ENCODE measurements at places on chromosomes 3 and 15. TPM values are rescaled to one million over a fixed set of nuclear protein-coding genes. Genes with fewer than 3 reads are reported as not detected.

The PLA2G4F gene
- total RNA-seq, result not detected

The COL8A1 gene
- 0.08 TPM for total RNA-seq

The ZNF385D gene
- not detected for total RNA-seq

The CTXN2 gene
- total RNA-seq, result not detected

The RASA2 gene
- total RNA-seq, result 39.2 TPM

The FEZF2 gene
- not detected for total RNA-seq

The SUCNR1 gene
- not detected for total RNA-seq

The STXBP5L gene
- not detected for total RNA-seq

GRCh38 chr3:66406831-66407610 lies 93.8 kb downstream of the LRIG1 start:
- DNase-seq, result no peak

DNA sequence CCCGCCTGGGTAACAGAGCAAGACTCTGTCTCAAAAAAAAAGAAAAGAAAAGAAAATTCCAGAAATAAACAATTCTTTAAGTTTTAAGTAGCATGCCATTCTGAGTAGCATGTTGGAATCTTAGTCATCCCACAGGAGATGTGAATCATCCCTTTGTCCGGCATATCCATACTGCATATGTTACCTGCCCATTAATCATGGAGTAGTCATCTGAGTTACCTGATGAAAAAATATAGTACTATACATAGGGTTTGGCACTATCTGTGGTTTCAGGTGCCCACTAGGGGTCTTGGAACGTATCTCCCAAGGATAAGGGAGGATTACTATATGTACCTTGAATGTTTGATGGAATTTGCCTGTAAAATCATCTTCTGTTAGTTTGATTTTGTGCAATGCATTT lies 6.3 kb upstream of the CCR4 start:
- no peak for DNase-seq

DNA sequence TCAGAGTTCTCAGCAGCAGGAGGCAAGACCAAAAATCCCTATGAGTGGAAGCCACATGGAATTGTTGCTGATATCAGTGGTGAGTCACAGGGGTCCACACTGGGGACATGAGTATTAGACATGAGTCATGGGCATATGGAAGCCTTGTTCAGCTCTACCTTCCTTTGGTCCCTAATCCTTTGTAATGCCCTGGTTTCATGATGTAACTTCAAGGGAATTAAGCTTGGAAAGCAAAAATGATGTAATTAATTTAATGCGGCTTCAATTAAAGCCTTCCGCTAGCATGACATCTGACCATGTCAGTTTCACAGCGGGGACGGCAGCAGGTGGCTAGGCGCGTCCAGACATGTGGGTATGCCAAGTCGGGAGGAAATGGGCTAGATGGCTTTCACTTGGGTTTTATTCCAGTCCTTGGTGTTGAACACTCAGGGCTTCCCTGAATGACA lies 176.1 kb upstream of the RGMA start:
- no peak for DNase-seq

DNA sequence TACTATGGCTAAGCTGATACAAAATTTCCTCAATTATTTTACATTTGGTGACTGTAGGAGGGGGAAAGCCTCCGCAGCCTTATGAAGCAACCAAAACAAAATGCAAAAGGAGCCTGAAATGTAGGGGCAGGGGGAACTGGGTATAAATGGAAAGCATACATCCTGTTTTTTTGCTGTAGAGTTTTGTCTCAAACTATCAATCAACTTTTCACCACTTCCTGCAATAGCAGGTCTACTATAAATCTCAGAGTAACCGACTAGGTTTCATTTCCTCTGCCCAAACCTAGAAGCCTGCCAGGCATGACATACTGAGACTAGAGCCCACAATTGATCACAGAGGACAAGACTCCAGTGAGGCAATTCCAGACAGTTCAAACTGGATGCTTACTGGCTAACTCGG lies 91.3 kb downstream of the SHQ1 start:
- DNase-seq, result peak; percentile 38

GRCh38 chr15:63010920-63011693 lies 31.4 kb upstream of the TPM1 start:
- no peak for DNase-seq

GRCh38 chr15:31309893-31310606 lies 16.6 kb upstream of the KLF13 start:
- no peak for DNase-seq

- DNase-seq, result no peak
These were observed 37.5 kb downstream of the SERPINI1 start for GRCh38 chr3:167772992-167773391.

- DNase-seq, result no peak
These were observed 10.3 kb downstream of the CHD2 start for GRCh38 chr15:92910451-92910850.

GRCh38 chr15:101692801-101693598 lies 31.3 kb downstream of the TARS3 start:
- DNase-seq, result no peak

GRCh38 chr15:96959501-96959900 lies 629.0 kb downstream of the NR2F2 start:
- DNase-seq, result no peak

DNA sequence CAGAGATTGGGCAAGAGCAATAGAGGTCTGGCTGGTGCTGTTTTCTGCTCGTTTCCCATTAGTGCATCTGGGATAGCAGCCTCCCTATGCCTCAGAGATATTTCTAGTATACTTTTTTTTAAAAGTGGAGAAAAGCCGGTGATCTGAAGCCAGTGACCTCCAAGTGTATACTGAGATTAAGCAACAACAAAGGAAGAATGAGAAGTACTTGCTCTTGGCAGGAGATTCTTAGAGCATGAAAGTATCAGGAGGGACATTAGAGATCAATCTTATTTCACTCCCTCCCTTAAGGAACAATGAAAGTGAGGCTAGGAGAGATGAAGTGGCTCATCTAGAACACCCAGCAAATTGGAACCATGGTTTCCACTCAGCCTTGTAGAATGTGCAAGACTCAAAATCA lies 423.3 kb downstream of the SOX2 start:
- DNase-seq, result no peak

- no peak for DNase-seq
These were observed 20.9 kb downstream of the NEK11 start for GRCh38 chr3:131047582-131047981.

DNA sequence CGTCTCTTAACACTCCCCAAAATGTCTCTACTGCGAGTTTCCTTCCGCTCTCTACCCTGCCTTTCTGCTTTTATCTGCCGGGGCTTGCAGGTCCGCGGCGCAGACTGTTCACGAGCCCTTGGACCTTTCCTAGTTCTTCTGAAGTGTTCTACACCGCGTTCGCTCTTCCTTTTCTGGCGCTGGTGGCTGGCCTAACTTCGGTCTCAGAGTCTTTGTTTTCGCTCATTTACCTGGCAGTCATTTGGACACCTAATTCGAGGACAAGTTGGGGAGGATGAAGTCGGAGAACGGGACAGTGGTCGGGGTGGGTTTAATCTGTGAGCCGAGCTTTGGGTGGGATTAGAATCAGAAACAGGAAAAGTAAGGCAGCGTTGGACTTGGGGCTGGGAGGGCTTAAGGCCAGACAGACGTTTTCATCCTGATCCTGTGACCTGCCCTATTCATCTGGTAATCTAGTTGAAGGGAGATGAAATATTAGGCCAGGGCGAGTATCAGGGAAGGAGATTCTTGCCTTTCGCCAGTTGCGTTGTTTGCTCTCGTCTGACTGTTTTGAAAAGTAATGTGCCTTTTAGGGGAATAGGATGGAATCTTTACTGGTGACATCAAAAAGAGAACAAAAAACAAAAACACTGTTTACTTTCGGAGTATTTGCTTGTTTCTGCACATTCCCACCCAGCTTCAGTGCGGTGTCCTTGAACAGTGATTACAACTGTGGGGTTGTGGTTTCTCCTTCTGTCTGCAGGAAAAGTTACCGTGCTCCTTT lies 1.8 kb downstream of the DIPK2A start:
- no peak for DNase-seq

DNA sequence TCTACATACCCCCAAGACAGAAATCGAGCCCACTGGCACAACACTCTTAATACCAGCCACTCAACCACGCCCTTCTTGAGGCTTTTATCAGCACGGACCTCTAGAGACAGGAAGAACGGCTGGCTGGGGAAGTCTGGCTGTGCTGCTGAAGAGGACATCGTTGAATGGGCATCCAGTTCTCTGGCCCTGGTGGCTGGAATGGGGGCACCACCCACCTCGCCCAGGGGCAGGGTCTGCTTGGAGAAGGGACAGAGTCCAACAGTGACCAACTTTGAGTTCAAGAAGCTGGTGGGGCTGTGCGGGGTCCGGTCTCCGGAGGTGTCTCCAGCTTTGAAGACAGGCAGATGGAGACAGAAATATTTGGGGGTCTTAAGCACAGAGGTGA lies 77.5 kb downstream of the ATP10A start:
- DNase-seq, result no peak

DNA sequence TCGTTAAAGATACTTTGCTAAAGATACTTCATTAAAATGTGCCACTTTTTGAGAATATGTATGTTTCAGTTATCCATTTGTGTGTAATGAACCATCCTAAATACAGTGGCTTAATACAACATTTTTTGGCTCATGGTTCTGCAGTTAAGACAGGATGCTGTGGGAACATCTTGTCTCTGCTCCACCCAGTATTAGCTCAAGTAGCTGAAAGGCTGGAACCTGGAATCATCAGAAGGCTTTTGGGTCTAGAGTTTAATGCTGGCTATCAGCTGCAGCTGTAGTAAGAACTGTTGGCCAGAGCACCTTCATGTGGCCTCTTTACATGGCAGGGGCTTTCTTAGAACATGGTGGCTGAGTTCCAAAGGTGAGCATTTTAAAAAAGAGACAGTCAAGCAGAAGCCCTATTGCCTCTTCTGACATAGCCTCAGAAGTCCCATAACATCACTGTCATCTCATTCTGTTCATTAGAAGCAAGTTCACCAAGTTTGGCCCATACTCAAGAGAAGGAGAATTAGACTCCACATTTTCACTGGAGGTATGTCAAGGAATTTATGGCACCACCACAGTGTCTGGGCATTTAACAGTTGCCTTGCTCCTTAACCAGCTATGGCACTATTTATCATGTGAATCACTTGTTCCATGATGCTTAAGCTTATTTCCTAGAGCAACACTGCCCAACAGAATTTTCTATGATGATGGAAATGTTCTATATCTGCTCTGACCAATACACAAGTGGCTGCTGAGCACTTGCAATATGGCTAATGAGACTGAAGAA lies 70.4 kb upstream of the PDZRN3 start:
- no peak for DNase-seq

- no peak for DNase-seq
These were observed 265.4 kb upstream of the HES1 start for GRCh38 chr3:193870376-193871219.

GRCh38 chr3:67518236-67518635 lies 136.2 kb downstream of the SUCLG2 start:
- DNase-seq, result no peak

- no peak for DNase-seq
These were observed 58.1 kb upstream of the MRPS22 start for GRCh38 chr3:139285691-139286090.

GRCh38 chr3:187942658-187943241 lies 197.5 kb upstream of the BCL6 start:
- DNase-seq, result no peak

GRCh38 chr3:113804661-113805060 lies 33.9 kb upstream of the GRAMD1C start:
- DNase-seq, result no peak

GRCh38 chr3:107366766-107367165 lies 10.5 kb upstream of the CCDC54 start:
- DNase-seq, result no peak

Data from activated T-helper 1 cell treated with anti-CD3 and anti-CD28 coated beads, Interleukin-12 subunit alpha, Interleukin-12 subunit beta, Interleukin-2, Interleukin-4 antibody, amounts not matched to agents 30 ng/mL and 10 ng/mL and 1 ng/mL, durations not matched to agents 14 hours and 24 hours and 36 hours (primary cell).